ENCODE measurements at places on chromosomes 11 and 22.

GRCh38 chr11:123979311-123979710, 1.7 kb upstream of the OR10S1 start:
- H3K4me3 ChIP-seq, result no peak overlapping the region
- no peak overlapping the region for H3K27ac ChIP-seq
- H3K4me1 ChIP-seq, result no peaks in the 10 kb centered on the region
- DNase-seq, result no peak

DNA sequence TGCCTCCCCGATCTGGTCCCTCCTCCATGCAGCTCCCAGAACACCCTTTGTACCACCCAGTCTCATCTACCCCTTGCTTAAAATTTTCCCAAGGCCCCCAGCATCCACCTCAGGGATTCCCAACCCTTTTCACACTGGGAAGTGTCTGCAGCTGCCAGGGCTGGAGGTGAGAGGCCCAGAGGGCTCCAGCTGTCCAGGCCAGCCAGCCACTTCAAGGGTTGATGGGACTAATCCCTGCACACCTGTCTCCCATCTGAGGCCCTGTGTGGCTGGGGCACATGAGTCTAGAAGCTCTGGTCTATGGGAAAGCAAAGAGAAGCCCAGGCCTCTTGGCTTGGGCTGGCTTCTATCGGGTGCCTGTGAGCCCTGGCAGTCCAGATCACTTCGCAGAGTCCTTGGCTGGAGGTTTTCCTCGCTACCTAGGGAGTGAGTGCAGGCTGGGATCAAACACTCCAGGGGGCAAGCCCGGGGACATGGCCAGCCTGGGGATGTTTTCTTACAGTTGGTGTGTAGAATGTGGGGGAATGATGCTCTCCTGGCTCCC, 41.1 kb upstream of the TPBGL start:
- H3K4me1 ChIP-seq, result no peaks in the 10 kb centered on the region
- H3K27me3 ChIP-seq, result peaks cover 5% of the 10 kb centered on the region
- H3K27ac ChIP-seq, result no peak overlapping the region
- H3K36me3 ChIP-seq, result no peaks in the 10 kb centered on the region

DNA sequence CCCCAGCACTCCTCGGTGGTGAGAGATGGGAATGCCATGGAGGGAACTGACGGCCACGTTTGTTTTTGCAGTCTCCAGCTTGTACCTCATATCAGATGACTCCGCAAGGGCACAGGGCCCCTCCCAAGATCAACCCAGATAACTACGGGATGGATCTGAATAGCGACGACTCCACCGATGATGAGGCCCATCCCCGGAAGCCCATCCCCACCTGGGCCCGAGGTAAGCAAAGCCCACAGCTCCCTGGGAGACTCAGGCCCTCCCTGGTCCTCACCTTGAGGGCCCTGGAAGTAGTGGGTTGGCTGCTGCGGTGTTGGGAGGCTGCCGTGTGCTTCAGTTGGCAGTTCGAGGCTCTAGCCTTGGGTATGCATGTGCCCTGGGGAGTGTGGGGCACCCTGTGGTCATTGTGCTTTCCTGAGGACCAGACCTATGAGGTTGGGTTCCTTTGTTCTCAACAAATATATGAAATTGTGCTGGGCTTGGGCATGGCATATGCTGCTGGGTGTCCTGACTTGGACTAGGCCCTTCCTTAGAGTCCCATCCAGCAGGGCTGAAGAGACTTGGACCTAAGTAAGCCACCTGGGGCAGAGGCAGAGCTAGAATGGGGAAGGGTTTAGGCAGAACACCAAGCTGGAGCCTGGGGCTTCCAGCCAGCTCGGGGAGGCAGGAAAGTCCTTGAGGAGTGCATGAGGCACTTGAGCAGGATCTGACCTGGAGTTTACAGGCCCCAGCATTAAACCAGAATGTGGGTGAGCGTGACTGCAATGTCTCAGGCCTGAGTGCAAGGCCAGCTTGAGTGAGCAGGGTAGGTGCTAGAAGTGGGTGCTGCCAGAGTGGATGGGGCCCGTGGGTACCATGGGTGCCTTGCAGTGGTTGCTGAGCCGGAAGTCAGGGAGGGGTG, 26.4 kb downstream of the INCENP start:
- no peak for DNase-seq
- no peak overlapping the region for H3K27ac ChIP-seq
- peaks cover 48% of the 10 kb centered on the region for H3K36me3 ChIP-seq

DNA sequence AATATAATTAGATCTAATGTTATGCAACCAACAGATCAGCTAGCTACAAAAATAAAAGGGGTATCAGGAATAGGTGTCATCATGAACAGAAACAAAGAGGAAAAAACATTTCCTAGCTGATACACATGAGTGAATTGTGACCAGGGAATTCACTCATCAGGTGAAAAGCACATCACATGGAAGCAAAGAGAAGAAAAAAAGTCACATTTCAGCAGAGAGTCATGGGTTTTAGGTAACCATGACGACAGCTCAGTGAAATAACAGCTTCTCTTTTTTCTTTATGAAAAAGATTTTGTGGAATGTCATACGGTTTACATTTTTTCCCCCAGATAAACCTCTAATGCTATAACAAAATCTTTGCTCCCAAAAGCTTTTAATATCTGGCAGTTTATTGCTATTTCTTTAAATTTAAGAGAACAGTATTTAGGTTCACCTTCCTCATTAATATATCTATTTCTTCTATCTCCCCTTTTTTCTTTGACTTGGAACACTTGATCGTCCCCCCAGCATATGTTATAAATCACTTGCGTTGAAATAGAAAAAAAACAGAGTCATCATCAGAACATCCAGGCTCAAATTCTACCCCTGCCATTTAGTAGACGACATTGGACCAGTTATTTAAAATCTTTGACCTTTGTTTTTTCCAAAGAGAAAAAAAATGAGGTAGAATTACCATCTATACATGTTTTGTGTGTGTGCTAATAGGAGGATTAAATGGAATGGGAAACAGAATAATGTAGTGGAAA, 5.3 kb downstream of the TYR start:
- DNase-seq, result no peak
- no peaks in the 10 kb centered on the region for H3K4me1 ChIP-seq
- no peak overlapping the region for H3K27ac ChIP-seq
- H3K4me3 ChIP-seq, result no peak overlapping the region

DNA sequence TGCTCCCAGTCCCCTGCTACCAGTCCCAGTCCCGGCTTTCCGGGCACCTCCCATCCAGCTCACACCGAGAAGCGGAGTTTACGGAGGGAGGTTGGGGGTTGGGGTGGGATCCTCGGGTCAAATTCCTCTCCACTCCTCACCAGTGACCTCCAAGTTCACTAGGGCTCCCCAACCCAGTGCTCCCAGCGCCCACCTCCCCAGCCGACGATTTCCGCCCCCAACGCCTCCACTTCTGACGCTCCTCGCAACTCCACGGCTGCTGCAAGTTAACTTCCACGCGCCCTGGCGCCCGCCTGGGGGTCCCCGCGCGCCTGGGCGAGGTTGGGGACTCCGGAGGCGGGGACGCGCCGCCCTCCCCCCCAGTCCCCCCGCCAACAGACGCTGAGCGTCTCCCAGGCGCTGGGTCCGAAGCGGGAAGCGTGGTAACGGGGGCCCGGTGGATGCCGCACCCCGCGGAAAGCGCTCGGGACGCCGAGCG, 526 bp downstream of the TPST2 start:
- H3K27me3 ChIP-seq, result no peaks in the 10 kb centered on the region
- H3K4me1 ChIP-seq, result peaks cover 83% of the 10 kb centered on the region

DNA sequence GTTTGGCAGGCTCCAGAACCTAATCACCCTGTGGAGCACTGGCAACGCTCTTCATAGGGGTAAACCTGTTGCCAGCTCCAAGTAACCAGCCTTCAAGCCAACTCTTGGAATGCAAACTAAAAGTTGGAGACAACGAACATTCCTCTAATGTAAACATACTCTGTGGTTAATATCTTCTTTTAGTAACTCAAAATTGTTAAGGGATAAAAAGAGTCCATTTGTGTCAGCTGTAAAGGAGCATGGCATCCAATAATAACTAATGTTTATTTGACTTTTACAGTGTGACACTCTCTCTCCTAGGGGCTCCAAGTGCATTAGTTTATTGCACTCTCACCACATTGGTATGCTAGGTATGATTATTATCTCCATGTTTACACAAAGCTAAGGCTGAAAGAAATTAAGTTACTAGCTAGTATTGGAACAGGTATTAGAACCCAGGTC, 31.0 kb upstream of the AMOTL1 start:
- H3K27me3 ChIP-seq, result peaks cover 15% of the 10 kb centered on the region
- H3K27ac ChIP-seq, result no peak overlapping the region
- no peak for DNase-seq
- H3K4me1 ChIP-seq, result peaks cover 10% of the 10 kb centered on the region
- no peaks in the 10 kb centered on the region for H3K36me3 ChIP-seq

DNA sequence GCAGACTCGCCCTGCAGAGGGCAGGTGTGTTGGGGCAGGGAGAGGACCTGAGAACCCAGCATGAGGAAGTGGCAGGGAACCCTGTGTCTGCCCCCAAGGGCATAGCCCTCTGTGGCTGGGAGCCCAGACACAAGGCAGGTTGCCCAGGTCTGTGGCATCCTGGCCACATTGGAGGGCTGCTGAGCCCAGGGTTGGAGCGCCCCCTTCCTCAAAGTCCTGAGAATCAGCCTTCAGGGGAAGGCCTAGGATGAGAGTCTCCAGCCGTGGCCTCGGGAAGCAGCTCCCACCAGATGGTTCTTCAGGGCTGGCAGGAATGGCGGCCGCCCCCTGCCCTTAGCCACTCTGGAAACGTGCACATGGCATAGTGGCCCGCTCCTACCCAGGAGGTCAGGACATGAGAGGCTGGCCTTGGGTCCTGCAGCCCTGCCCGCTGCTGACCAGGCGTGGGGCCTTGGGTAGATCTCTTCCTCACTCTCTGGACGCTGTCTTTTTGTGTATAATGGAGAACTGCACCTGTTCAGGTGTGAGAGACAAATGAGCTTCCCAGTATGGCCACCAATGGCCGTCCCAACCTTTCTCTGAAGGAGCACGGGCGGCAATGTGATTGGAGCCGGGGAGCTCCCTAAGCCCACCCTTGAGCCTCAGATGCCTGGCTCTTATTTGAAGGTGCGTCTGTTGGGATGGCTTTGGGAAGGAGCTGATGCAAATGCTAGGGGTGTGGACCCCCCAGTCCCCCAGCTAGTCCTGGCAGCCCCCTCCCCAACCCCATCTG, 4.6 kb upstream of the CDC42BPG start:
- H3K4me3 ChIP-seq, result no peak overlapping the region
- no peaks in the 10 kb centered on the region for H3K27me3 ChIP-seq
- peaks cover 5% of the 10 kb centered on the region for H3K36me3 ChIP-seq
- H3K27ac ChIP-seq, result peak overlapping the region; percentile 47
- peak; percentile 40 for DNase-seq
- H3K4me1 ChIP-seq, result peaks cover 68% of the 10 kb centered on the region

DNA sequence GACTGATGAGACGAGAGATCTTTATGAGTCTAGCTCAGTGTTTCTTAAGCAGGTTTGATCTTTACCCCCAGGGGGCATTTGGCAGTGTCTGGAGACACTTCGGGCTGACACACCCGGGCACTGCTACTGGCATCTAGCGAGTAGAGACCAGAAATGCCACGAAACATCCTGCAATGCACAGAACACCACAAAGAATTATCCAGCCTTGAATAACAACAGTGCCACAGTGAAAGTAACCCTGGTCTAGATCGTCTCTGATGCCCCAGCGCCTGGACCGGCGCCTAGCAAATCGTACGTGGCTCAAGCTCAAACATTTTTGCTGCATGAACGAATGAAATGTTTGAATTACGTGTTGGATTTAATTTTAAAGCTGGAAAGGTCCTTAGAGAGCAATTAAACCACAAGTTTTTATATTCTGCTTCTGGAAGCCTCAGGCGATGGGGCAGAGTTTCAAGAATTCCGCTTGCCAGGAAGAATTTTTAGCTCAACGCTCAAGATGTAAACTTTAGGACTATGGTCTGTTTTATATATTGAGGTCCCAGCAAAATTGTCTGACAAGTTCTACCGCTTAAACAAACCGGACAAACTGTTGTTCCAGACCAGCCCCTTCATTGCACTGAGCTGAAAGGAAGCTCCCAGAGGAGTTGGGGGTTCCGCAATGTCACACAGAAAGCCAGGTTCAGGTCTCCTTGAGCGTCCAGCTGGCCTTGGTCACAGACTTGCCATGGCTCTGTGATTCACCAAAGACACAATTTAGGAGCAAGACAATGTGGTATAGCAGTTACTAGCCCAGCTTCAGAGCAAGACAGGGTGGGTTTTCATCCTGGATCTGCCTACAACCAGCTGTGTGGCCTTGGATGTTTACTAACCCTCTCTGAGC, 44.2 kb upstream of the SMTN start:
- no peaks in the 10 kb centered on the region for H3K36me3 ChIP-seq
- H3K4me1 ChIP-seq, result no peaks in the 10 kb centered on the region
- H3K27me3 ChIP-seq, result peaks cover 2% of the 10 kb centered on the region
- DNase-seq, result no peak
- no peak overlapping the region for H3K27ac ChIP-seq
